ENCODE measurements at places on chromosomes 2 and 18.

GRCh38 chr2:224711859-224712665 is 4.1 kb downstream of the CCDC195 start:
- DNase-seq: no peak

GRCh38 chr2:182351427-182351826 is 75.4 kb downstream of the PDE1A start:
- DNase-seq: no peak

DNA sequence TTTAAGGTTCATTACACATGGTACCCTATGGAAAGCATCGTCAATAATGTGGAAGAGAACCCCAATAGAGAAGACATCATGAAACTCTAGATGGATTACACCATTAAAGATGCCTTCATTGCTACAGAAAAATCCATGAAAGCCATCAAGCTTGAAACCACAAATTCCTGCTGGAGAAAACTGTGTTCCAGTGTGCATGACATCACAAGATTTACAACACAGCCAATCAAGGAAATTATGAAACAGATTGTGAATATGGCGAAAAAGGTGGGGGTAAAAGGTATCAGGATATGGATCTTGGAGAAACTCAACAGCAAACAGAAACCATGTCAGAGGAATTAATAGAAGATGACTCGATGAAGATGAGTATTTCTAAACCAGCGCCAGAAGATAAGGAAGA is 200.0 kb downstream of the SLC4A10 start:
- DNase-seq: no peak

DNA sequence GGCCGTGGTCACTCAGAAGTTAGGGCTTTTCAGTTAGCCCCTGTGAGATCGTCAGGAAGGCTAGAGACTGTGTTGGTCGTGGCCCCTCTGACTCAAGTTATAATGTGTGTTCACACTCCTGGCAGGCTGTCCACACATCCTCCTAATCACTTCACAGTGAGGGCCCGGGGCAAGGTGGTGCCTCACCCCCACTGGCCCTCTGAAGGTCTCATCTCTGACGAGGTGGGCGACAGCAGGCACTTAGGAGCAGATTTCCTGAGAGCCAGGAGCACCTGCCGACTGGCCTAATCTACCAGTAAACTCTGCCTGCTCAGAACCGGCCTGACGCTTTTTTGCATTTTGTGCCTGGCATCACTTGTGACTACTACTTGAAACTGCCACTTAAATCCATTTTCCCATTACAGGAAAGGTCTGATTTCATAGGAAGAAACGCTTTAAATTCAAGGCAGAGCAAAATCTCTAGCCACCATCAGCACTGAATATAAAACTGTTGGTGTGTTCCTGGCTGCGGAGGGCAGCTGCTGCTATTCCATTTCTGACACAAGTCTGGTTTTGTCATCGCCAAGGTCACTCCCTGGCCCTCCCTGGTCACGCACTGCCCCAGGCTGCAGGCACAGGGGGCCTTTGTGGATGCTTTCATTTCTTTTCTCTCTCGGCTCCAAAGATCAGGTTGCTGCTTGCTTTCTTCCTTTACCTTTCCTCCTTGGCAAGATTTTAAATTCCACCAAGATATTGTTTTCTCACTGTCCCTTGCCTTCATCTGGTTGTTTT is 48.0 kb downstream of the RAB12 start:
- DNase-seq: no peak

- DNase-seq: no peak
Observed at GRCh38 chr2:100235098-100235497, 87.2 kb downstream of the LONRF2 start.

DNA sequence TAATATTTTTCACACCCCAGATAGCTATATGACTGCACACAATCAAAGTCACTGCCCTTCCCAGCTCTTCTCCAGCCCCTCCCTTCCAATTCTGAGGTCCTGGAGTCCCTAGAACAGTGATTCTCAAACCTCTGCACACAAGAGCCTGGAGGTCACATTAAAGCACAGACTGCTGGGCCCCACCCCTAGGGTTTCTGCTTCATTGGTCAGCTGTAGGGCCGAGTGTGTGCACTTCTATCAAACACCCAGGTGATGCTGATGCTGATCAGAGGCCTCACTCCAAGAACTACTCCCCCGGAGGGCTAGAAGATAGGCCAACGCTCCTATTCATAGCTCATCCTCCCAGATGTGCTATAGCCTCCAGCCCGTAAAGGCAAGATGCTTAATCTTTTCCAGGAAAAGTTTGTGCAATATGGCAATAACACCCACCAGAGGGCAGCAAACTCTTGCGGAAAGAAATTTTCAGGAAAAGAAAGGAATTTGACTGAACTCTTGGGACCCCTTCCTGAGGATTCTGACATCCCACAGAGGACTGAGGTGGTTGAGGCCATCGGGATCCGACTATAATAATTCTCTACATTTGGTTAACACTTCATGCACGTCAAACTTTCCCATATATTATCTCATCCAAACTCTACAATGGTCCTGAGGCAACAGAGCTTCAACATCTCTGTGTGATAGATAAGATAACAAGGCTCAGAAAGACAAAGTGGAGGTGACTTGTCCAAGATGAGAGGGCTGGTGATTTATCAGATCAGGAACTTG is 194.2 kb upstream of the PKDCC start:
- peak; percentile 36 for DNase-seq

GRCh38 chr2:29532436-29532835 is 388.9 kb downstream of the ALK start:
- no peak for DNase-seq

DNA sequence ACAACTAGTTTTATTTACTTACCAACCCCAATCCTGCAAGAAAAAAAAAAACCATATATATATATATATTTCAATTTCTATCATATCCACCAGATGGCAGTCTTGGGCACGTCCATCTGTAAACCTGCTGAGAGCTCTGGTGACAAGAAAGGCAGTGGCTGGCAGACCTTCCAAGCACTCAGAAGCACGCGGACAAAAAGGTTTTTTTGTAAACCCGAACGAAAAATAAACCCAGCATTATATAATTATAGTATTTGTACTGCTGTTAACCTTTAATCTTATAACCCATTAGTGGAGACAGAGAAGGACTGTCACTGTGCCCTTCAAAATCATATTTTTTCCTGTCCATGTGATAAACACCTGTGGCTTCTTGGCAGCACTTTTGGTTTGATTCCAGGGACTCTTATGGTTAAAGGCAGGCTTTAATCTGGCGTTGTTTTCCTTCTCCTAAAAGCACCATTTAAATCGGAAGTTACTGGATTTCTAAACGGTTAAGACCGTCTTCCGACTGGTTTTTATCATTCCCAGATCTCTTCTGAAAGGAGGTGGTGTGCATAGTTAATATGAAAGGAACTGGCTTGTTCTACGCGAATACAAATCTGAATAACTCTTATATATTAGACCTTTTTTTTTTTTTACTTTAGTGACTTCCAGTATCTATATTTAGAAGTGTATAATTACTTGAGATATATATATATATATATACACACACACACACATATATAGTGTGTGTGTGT is 31.0 kb upstream of the SLC3A1 start:
- DNase-seq: peak; percentile 88

DNA sequence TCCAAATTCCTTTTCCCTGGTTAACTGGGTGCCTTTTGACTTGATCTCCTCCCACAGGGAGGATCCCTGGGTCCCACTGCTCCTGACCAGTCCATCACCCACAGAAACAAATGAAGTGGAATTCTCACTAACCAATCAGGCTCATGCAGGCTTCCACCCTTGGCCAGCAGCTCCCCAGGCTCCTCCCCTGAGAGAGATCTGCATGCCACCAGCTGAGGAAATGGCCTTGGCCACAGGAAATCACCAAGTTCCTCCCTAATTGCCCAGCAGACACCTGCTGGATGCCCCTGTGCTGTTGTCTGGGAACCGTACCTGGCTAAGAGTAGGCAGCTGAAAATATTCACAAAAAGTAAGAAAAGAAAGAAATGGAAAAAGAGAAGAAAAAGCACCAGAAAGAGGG is 207.4 kb downstream of the NCK2 start:
- no peak for DNase-seq

All from HFF-Myc (cell line).